ACHN (cell line): ENCODE measurements at places on chromosomes 16 and 17.

DNA sequence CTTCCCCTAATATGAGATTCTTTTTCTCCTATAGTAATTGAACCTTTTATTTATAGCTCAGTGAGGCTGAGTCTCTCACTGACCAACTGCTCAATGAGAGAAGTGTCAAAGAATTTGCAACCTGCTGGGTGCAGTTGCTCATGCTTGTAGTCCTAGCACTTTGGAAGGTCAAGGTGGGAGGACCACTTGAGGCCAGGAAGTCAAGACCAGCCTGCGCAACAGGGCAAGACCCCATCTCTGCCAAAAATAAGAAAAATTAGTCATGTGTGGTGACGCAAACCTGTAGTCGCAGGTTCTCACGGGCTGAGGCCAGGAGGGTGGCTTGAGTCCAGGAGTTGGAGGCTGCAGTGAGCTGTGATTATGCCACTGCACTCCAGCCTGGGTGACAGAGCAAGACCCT is 30.9 kb upstream of the CRYBA1 start:
- no peak for DNase-seq

DNA sequence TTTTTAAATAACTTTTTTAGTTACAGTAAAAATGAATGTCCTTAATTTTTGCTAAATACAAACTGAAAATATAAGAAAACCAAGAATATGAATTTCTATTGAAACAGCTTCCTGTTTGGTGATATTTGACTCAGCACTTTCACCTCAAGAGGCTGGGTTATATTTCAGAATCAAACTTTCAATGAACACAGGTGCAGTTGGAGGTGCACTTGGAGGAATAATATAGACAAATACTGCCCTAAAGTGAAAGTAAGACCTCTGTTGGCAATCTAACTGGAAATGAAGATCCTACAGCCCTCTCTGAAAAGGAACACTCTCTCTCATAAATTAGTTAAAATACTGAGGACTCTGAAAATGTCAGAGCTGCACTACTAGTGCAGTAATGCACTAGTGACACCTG is 106.2 kb downstream of the BRIP1 start:
- no peak for DNase-seq

DNA sequence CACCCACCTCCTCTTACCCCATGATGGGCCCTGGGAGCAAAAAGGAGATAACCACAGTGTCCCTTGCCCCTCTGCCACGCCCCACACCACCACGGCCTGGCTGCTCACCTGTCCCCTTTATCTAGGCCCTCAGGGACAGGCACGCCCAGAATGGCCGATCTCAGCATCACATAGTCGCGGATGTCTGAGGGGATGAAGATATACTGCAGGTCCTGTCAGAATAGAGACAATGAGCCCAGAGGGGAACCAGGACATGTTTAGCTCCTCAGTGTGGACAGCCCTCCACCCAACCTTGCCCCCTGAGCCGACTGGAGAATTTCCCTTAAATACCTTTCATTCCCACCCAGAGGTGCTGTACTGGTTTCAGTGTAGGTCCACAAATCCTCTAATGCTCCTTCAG is 15.2 kb downstream of the ST6GALNAC2 start:
- no peak for DNase-seq

GRCh38 chr16:85271198-85271597 is 158.9 kb upstream of the CIBAR2 start:
- no peak for DNase-seq

- no peak for DNase-seq
Measured at GRCh38 chr17:28828294-28829040, 14.1 kb downstream of the FAM222B start.

GRCh38 chr17:75289832-75290337 is 652 bp upstream of the SLC25A19 start:
- DNase-seq: peak; percentile 65

DNA sequence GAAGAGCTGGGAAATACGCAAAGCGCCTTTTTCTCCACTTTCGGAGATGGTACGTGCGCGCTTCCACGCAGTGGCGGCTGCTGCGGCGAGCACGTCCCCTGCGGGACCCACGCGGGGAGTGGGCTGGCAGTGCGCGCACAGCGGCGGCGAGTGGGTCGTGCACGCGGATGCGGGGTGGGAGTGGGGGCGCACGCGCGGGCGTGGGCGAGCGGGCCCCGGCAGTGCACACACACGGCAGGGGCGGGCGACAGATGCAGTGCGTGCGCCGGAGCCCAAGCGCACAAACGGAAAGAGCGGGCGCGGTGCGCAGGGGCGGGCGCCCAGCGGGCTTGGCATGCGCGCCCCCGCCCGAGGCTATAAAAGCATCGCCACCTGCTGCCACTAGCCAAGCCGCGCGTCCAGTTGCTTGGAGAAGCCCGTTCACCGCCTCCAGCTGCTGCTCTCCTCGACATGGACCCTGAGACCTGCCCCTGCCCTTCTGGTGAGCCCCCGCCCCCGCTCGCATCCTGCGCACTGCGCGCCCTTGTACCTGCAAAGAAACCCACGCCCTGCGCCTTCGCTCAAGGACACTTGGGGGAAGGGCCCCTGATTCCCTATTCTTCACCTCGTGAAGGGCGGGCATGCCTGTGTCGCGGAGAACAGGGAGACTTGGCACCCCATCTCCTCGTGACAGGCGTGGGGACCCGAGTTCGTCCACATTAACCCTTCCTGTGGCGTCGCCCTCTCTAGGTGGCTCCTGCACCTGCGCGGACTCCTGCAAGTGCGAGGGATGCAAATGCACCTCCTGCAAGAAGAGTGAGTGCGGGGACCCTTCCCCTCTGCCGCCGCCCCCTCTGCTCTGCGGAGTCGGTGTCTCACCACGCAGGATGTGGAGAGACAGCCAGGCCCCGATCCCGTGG is at the start of gene MT3:
Gene MT3 (plus strand): TSS at position 388 of the 899 bp plus-strand sequence. CDS start 63 bp downstream, at position 451.
- DNase-seq: peak; percentile 39
